ENCODE measurements at places on chromosomes 13 and 19. TPM values are rescaled to one million over a fixed set of nuclear protein-coding genes. Genes with fewer than 3 reads are reported as not detected.
A peak's percentile ranks its signal among the peaks of the same experiment; 100 is the strongest.

ZNF649 gene
- total RNA-seq, result 8.6 TPM

DNA sequence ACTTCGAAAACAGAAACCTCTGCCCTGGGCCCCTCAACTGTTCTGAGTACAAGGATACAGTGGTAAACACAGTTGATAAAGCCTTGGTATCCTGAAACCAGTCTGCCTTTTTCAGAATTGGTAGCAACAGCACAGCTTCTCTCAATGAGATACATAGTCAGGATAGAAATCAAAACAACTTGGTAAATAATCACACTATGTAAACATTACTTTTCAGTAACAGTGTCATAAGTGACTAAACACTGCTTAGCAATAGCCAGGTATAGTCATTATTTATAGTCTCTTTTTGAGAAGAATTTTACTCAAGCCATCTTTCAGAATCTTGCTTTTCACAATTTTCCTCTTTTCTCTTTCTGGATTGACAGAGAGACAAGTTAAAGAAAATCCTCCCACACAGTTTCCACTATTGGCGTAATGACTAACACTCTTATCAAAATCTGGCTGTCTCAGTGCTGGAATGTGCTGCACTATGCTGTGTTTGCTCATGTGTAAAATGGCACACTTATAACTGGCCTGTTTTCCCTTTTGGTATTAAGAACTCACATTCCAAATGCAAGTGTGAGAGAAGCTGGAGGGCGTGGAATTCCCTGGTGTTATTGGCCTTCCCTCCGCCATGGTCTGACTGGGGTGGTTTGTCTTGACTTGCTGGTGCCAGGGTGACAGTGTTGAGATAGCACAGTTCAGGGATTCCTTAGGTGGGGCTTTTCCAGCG is 368.8 kb downstream of the TDRD3 start:
- DNase-seq, result no peak

DNA sequence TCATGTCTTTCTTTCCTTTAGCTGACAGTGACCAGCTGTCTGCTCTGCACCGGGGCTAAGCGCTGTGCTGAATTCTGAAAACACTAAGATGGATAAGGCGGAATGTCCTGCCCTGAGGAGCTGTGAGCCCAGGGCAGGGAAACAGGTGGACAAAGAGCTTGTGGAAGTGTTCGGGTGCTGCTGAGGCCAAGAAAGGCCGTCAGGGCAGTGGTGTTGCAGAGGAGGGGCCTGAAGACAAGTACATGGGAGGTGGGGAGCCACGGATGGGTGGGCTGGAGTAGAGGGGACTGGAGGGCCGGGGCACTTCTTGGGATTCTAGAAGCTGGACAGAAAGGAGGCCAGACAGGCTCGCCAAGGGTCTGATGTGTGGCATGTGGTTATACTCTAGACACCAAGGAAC is 66.2 kb upstream of the GPR183 start:
- peak; percentile 57 for DNase-seq

DNA sequence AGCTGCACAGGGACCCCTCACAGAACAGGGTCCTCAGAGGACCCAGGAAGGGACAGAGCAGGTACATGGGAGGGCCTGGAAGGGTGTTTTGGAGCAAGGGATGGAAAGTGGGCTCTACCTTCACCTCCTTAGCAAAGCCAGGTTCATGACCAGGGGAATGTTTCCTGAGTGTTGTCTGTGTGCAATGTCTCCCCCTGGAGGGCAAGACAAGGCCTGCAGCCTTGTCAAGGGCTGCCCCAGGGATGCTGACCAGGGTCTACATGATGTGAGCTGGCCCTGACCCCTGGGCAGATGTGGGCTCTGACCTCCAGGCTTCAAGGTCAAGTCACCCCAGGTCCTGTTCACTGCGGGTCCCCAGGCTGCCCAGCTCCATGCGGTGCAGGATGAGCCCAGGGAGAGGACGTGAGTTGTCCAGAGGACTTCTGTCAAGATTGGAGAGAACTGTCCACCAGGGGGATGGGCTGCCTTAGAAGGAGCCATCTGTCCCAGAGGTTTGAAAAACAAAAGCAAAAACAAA is 1.0 kb upstream of the CEACAM1 start:
- DNase-seq, result peak; percentile 82

All from cardiac septum (tissue), 1 donor.